ENCODE measurements at places on chromosomes 5 and 9.

- no peak for DNase-seq
Measured at GRCh38 chr5:174688441-174689354, 35.7 kb upstream of the MSX2 start.

DNA sequence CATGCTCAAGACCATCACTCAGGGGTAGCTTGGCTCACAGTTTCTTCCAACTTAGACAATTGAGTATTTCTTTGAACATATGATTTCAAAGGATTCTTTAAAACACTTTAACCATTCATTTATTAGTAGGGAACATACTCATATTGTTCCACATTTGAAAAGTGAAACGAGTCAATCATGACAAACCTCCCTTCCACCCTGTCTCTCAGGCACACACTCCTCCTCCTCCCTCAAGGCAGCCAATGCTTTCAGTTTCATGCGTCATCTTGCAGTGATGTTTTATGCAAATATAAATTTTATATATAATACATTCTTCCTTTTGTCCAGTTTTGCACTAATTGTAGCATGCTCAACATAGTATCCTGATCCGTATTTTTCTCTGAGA lies 126.0 kb upstream of the BOD1 start:
- no peak for DNase-seq

DNA sequence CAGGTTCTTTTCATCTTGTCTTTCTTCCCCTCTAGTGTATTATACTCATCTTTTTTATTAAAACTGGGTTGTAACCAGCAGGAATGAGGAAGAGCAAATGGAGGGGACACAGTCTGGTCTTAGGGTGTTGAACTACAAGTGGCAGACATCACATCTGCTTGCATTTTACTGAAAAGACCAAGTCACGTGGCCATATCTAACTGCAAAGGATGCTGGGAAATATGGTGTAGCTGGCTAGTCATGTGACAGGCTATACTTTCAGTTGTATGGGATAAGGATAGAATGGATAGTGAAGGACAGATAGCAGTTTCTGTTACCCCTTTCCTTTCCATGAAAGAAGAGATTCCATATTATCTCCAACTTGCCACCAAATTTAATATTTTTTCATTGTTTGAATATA lies 13.0 kb upstream of the FGD3 start:
- DNase-seq: no peak

- DNase-seq: no peak
Measured at GRCh38 chr5:142433526-142434321, 108.9 kb upstream of the SPRY4 start.

DNA sequence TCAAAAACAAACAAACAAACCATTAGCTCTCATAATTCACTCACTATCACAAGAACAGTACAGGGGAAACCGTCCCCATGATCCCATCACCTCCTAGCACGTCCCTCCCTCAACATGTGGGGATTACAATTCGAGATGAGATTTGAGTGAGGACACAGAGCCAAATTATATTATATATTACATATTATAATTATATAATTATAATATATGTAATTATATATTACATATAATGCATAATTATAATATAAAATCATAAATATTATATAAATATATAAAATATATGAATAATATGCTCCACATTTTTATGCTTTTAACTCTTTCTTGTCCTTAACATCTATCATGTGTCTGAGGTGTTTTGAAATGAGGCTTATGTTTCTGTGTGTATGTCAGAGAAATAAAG lies 3.4 kb upstream of the C9 start:
- DNase-seq: no peak

GRCh38 chr5:173327084-173327947 lies 898 bp downstream of the STC2 start:
- no peak for DNase-seq

DNA sequence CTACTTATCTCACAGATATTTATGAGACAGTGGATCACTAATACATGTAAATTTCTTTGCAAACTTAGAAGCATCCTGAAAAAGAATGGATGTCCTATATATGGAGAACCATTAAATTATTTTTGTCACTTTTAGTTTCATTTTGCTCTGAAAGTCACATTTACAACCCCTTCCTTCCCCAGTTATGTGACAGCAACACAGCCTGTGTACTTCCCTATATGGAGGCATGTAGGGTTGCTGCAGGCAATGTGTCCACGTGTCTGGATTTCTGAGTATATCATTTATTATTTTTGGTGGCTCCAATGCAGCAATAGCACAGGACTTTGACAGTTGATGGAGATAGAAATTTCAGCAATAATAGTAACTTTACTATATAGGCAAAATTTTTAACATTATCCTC lies 156.4 kb downstream of the ST8SIA4 start:
- DNase-seq: no peak

DNA sequence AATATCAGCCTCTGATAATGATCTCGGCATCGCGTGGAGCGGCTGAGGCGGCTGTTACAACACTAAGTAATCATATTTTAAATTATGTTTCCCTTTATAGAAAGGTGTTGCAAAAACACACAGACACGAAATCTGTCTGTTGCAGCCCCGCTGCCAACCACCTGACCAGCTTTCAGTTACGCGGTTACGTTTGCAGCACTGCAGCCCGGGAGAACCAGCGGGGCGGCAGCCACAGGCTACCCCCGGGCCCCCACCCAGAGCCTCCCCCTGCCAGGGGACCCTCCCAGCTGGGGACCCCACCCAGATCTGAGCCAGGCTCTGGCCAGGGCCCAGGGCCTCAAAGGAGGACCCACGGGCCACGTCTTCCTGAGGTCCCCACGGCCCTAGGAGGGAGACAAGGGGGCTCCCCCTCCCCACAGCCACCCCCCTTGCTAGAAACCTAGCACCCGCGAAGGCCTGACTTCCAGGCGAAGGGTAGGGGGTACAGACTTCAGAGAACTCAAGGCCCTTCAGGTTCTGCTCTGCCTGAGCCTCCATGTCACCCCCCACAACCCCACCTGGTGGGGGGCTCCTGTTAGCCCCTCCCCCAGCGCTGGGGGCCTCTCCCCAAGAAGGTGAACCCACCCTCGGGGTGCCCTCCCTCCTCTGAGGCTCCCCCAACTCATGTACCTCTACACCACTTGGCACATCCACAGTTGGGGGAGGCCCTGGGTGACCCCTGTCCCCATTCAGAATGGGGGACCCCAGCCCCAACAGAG lies 6.0 kb downstream of the NACC2 start:
- DNase-seq: peak; percentile 59

DNA sequence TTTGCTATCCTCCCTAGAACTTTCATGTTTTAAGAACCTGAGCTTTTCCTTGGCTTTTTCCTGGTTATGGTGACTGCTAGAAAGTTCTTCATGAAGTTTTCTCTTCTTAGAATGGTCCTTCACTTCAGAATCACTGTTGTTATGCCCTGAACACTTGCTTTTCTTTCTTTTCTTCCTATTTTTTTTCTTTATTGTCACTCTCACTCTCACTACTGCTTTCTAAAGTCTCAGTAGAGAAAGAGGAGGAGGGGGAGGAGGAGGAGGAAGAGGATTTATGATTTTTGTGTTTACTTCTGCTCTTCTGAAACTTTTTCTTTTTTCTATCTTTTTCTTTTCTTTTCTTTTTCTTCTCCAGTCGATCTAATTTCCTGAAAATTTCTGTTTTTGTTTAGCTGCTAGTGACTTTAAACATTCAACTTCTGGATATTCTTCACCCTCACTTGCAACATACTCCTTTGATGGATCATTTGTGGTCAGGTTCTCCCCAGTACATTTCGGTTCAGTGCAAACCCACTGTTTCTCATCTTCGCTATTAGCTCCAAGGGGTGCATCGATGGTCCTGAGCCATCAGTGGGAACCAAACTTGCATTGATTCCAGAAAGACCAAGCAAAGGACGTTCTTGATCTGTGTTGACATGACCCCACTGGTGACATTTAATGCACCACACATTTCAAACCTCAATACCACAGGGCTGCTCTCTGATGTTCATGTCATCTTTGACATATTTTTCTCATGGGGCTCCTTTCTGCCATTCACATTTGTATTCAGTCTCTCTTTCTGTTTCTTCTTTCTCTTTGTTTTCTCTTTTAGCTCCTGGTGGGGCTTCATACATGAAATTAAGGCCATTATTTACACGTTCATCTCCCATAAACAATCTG lies 81.6 kb upstream of the HAND1 start:
- no peak for DNase-seq

DNA sequence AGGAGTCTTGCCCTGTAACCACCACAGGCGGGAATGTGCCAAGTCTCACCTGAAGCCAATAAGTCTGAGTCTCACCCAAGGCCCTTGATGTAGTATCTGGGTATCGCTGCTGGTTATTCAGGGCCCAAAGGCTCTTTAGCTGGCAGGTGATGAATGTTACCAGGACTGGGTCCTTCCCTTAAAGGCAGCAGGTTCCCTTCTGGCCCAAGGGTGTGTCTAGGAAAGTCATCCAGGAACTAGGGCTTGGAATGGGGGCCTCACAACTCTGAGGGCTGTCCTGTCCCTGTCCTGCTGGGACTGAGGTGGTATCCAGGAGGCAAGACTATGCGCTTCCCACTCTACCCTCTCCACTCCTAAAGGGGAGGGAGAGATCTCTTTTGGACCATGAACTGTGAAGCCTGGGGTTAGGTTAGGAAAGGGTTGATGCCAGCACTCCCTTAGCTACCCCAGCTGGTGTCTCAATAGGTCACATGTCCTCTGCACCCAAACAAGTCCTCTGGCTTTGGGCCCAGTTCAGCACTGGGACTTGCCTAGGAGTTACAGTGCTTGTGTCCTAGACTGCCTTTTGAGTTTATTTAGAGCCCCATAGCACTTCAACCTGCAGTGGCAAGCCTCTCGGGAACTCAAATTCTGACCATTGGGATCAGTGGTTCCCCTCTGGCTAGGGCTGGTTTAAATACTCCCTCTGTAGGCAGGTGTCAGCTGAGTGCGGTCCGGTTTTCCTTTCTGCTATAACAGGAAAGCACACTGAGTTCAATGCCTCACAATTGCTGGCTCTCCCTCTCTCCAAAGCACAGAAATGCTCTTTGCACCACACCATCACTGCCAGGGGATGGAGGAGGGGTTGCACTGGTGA lies 22.5 kb upstream of the RANBP3L start:
- no peak for DNase-seq

GRCh38 chr9:71690689-71691435 lies 77.5 kb downstream of the CEMIP2 start:
- no peak for DNase-seq

- DNase-seq: no peak
Measured at GRCh38 chr9:92774274-92774673, 9.6 kb upstream of the BICD2 start.

DNA sequence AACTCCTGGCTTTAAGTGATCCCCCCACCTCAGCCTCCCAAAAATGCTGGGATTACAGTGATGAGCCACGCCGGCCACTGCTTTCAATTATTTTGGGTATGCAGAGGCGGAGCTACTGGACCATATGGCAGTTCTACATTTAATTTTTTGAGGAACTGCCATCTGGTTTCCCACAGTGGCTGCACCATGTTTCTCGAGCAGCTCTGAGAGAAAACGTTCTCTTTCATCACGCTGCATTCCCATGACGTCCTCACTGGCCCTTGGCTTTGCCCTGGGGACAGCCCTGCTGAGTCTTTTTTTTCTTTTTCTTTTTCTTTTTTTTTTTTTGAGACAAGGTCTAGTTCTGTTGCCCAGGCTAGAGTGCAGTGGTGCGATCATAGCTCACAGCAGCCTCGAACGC lies 35.5 kb upstream of the GRHPR start:
- no peak for DNase-seq

- DNase-seq: no peak
Measured at GRCh38 chr9:34579104-34579807, 10.3 kb downstream of the CNTFR start.

- no peak for DNase-seq
Measured at GRCh38 chr9:138016406-138017187, 139.0 kb downstream of the CACNA1B start.

- peak; percentile 91 for DNase-seq
Measured at GRCh38 chr9:127785023-127785932, 556 bp upstream of the CDK9 start.

DNA sequence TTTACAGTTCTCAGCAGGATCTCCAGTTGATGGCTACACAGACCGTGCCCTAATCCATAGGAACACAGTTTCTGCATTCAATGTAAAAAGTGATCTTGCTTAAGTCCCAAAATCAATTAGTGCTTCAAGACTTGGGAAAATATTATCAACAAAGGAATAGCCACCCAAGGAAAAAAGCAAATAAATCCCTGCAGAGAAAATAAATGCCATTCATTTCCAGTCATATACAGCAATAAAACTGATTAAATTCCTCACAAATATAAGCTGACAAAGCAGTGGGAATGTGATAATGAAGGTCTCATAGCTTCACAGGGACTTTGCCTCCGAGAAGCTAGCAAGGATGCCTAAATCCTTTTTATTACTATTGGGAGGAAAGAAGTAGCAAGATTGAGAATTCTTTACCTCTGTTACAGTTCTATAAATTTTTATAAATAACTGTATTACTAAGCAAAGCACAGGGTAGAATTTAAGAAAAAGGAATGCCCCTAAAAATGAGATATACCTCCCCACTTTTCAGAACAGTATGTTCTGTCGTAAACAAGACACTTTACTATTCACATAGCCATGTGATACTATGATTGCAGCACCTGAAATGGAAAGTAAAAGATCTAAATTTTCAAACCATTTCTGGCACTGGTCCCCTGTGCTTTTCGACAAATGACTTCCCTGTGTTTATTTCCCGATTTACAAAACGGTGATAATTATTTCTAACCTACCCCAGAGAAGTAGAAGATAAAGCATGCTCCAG lies 59.8 kb downstream of the ARSB start:
- no peak for DNase-seq

- DNase-seq: no peak
Measured at GRCh38 chr9:107367727-107368502, 84.8 kb downstream of the RAD23B start.

GRCh38 chr9:111131211-111131610 lies 92.9 kb upstream of the LPAR1 start:
- no peak for DNase-seq

DNA sequence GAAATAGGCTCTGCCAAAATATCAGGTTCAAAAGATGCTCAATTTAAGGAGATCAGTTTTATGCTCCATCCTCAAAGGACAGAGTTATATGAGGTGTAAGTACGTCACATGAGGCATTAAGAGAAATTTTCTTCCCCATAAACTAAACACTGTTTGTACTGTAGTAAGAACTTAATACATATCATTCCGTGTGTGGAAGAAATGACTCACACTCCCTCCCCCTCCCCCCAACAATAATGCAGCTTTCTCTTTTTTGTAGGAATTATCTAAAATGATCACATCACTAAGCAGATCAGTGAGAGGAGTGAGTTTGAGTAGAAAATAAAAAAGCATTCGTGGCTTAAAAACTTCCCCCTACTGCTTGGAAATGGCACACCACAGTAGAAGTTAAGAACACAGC lies 2.2 kb downstream of the CDH12 start:
- DNase-seq: no peak
